Epithelial cell of umbilical artery (primary cell): ENCODE measurements at places on chromosomes 5 and 9. TPM values are rescaled to one million over a fixed set of nuclear protein-coding genes. Genes with fewer than 3 reads are reported as not detected.

Gene TEK
- total RNA-seq, result 88.0 and 110 TPM in 2 replicates

Gene MLANA
- not detected in 2 replicates for total RNA-seq

Gene ROPN1L
- total RNA-seq, result 0.30 and 0.32 TPM in 2 replicates

Gene IFNB1
- 0.46 TPM in 1 of 2 replicates, not detected in the other for total RNA-seq

Gene RPL35
- total RNA-seq, result 2,855 and 2,982 TPM in 2 replicates

Gene ECSCR
- 312 and 378 TPM in 2 replicates for total RNA-seq

Gene STXBP1
- total RNA-seq, result 14.9 and 76.7 TPM in 2 replicates

Gene RNF44
- total RNA-seq, result 1.2 and 4.2 TPM in 2 replicates

Gene TNFSF8
- not detected in 2 replicates for total RNA-seq

Gene ARL10
- total RNA-seq, result 5.8 and 8.1 TPM in 2 replicates
